ENCODE measurements at places on chromosomes 1 and 21.

DNA sequence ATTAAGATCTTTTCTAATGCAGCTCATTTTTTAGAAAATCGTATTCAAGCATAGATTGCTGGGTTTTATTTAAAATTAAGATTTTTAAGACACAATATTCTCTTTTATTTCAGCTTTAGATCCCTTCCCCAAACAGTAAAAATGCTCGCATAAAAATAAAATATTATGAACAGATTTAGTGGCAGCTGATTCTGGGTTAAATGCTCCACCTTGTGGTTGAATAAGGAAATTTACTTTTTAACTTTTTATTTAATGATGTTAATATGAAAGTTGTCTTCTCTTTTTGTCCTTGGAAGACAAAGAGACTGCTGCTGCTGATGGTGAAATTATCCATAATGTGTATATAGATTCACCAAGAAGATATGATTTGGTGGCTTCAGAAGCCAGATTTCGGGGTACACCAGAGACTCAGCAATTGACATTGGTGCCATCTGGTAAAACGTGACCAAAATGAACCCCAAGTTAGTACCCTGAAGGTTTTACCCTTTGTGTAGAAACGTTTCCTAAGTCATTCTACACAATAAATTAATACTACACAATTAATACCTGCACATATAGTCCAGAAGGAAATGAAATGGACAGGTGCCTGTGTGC, 128.0 kb downstream of the ADAMTS1 start:
- H3K27me3 ChIP-seq: no peaks in the 10 kb centered on the region
- H3K36me3 ChIP-seq: no peaks in the 10 kb centered on the region
- H3K27ac ChIP-seq: no peak overlapping the region

DNA sequence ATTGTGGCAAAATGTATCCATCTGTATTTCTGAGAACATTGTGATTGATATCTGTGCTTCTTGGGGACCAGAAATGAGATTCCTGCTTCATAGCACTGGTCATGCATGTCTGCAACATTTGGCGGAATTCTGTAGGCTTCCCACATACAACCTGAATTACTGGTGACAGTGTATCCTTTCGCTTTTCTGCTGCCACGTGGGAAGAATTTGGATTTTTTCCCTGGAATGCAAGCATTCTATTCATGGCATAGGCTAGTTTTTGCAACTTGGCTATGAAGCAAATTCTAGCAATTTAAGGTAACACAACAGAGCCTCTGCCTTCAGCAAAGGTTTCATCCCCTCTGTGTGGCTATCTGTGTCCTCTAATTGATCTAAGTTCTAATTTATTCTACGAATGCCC, 85.9 kb downstream of the BCAR3 start:
- no peak overlapping the region for H3K4me3 ChIP-seq
- no peak overlapping the region for H3K27ac ChIP-seq
- H3K4me1 ChIP-seq: peaks cover 10% of the 10 kb centered on the region
- no peaks in the 10 kb centered on the region for H3K36me3 ChIP-seq

GRCh38 chr1:226512076-226512728, 36.4 kb upstream of the STUM start:
- no peaks in the 10 kb centered on the region for H3K4me1 ChIP-seq
- no peak overlapping the region for H3K27ac ChIP-seq
- H3K36me3 ChIP-seq: no peaks in the 10 kb centered on the region
- peaks cover 6% of the 10 kb centered on the region for H3K27me3 ChIP-seq
- DNase-seq: no peak

DNA sequence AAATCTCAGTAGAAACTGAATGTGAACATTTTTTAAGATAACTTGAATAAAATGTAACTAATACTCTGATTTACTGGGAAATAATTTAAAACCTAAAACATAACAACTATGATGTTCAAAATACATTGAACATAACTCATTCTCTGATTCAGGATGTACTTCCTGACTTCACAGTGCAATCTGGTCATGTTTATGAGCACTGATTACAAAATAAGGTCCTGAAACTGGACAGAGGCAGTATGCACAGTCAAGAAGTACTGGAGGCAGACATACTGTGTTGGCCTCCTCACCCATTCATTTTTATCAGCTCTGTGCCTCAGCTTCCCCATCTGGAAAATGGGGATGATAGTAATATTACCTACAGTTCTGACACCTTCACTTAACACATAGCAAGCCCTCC, 651.3 kb downstream of the PTPRC start:
- no peak overlapping the region for H3K27ac ChIP-seq
- H3K36me3 ChIP-seq: no peaks in the 10 kb centered on the region
- no peaks in the 10 kb centered on the region for H3K4me1 ChIP-seq
- DNase-seq: peak; percentile 8
- H3K27me3 ChIP-seq: no peaks in the 10 kb centered on the region

GRCh38 chr1:101843160-101843559, 153.6 kb downstream of the OLFM3 start:
- DNase-seq: no peak
- no peak overlapping the region for H3K27ac ChIP-seq
- no peak overlapping the region for H3K4me3 ChIP-seq
- H3K27me3 ChIP-seq: no peaks in the 10 kb centered on the region
- H3K4me1 ChIP-seq: no peaks in the 10 kb centered on the region

DNA sequence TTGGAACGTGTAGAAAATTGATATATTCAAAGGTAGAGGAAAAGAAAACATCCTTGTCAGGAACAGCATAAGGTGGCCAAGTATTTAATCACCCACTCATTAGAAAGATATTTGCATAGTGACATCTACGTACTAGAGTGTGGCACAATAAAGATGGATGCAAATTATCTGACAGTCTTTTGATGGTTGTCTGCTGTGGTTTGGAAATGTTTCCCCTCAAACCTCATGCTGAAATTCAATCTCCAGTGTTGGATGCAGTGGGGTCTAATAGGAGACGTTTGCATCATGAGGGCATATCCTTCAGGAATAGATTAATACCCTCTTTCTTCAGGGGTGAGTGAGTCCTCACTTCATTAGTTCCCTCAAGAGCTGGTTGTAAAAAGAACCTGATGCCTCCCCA, 34.1 kb upstream of the RUNX1 start:
- H3K4me1 ChIP-seq: no peaks in the 10 kb centered on the region
- no peak overlapping the region for H3K4me3 ChIP-seq
- no peak overlapping the region for H3K27ac ChIP-seq

DNA sequence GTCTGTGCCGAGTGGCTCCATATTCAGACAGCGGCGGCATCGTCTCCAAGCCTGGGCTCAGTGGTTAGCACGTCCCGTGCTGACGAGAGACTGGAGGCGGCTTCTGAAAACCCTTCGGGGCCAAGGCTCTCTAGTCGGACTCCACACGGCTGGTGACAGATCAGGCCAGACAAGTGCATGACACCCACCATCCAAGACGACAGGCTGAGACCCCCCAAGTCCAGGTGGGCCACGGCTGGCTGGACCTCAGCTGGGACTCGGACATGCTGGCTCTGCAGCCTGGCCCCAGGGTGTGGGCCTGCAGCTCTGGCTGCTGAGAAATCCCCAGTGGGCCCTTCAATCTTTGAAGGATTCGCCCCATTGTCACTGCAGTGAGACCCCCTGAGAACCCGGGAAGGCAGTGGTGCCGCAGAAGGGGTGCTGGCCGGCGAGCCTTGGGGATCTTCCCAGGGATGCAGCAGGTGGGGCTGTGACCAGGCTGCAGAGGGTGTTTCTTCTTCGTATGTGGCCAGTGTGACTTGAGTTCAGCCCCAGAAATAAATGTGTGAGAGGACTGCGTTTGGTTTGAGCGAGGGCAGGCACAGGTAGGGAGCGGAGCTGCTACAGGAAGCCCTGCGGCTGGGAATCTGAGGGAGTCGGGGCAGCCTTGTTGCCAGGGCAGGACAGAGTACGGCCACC, 15.9 kb upstream of the SLC19A1 start:
- no peak for DNase-seq
- H3K4me1 ChIP-seq: peaks cover 19% of the 10 kb centered on the region
- no peak overlapping the region for H3K4me3 ChIP-seq
- H3K27me3 ChIP-seq: no peaks in the 10 kb centered on the region
- H3K27ac ChIP-seq: no peak overlapping the region

DNA sequence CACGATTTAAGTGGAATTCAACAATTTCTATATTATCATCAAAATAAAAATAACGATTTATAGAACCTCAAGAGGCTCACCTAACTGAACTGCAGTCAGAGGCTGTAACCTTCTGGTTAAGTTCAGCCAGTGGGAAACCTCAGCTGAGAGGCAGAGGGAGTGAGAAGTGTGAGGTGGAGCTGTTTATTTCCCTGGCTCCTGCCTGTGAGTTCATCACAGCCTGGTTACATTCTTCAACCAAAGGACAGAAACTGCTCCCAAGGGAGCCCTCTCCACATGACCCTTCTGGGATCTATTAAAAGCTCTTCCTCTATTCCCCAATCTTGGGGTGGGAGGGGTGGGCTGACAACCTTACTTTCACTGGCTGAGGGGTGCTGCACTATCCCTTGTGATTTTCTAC, 22.2 kb downstream of the DYNLT5 start:
- no peaks in the 10 kb centered on the region for H3K4me1 ChIP-seq
- H3K27me3 ChIP-seq: no peaks in the 10 kb centered on the region
- no peak overlapping the region for H3K4me3 ChIP-seq
- no peak for DNase-seq
- no peaks in the 10 kb centered on the region for H3K36me3 ChIP-seq

DNA sequence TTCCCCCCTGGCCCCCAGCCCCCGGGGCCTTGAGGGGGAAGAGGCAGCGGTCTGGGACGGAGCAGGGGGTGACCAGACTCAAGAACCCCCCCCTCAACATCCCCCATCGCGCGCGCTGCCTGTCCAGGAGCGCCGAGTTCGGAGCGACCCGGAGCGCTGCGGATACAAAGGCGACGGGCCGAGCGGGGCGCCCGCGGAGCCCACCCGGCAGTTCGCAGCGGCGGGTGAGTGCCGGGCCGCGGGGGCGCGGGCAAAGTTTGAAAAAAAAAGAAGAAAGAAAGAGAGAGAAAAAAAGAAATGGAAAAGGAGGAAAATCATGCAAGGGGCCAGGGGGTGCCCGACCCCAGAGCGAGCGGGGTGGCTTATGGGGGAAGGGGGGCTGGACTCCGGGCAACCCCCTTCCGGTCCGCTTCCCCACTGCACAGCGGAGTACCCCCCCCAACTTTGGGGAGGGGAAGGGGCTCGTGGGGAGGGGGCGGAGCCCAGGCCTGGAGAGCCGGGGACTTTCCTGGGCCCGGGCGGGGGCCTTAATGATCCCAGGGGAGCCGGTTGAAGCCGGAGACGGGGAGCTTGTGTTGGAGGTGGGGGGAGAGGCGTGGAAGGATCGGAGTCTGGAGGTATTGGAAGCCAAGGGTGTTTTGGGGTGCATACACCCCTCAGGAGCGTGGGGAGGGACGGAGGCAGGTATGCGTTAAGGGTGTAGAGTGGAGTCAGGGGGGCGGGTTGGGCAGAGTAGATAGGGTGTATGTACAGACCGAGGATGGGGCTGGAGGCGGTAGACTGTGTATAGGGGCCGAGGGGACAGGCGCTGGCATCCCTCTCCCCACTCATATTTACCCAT, 502 bp downstream of the VANGL2 start:
- peaks cover 12% of the 10 kb centered on the region for H3K4me1 ChIP-seq
- H3K27ac ChIP-seq: no peak overlapping the region
- peak; percentile 47 for DNase-seq
- H3K36me3 ChIP-seq: no peaks in the 10 kb centered on the region
- peaks cover 13% of the 10 kb centered on the region for H3K27me3 ChIP-seq

DNA sequence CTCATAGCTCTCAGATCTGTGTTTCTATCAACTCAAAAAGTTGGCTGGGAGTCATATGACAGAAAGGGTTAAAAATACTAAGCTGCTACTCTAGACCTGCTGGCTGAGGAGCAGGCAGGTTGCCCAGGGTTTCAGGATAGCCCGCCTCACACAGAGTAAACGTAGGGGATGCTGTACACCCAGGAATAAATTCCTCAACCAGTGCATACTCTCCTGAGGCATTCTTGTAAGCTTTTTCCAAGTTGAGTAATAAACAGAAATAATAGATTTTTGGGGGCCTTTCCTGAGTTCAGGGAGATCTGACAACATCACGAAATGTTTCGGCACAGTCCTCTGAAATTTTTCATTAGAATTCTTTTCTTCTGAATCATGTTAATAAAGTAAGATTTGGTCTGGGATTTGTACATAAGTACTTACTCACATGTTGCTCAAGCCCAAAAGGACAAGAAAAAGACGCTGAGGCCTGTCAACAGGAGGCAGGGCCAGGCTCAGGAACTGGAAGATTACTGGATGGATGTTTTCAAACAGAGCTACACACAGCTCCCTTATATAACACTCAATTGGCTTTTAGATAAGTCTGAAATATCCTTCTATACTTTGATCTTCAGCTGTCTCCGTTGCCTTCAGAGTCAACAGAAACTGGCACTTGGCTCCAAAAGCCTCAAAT, 41.0 kb downstream of the TGFBR3 start:
- H3K4me3 ChIP-seq: no peak overlapping the region
- H3K27ac ChIP-seq: no peak overlapping the region
- DNase-seq: no peak
- H3K36me3 ChIP-seq: no peaks in the 10 kb centered on the region

DNA sequence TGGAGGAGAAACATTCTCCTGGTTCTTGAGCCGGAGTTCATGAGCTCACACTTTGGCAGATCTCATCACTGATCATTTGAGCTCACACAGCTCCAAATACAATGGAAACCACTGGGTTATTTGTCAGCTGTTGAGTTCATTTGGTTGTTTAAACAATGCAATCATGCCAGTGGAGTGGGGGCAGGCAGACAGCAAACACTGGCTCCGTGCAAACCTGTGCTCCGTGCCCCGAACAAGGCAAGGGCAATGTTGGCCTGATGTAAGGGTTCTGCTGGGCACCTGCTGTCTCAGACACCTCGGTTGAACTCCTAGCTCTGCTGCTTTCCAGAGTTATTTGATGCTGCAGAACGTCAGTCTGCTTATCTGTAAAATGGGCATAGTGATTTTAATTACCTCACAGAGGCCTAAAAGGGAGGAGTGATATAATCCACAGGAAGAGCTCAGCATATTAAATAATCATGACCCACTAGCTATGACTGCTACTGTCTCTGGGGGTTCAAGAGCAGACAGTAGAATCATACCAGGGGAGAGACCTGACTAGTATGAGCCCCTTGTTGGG, 20.0 kb upstream of the CLIC6 start:
- H3K27ac ChIP-seq: no peak overlapping the region
- no peak overlapping the region for H3K4me3 ChIP-seq
- peaks cover 3% of the 10 kb centered on the region for H3K27me3 ChIP-seq
- H3K4me1 ChIP-seq: no peaks in the 10 kb centered on the region
- no peak for DNase-seq
- H3K36me3 ChIP-seq: no peaks in the 10 kb centered on the region

DNA sequence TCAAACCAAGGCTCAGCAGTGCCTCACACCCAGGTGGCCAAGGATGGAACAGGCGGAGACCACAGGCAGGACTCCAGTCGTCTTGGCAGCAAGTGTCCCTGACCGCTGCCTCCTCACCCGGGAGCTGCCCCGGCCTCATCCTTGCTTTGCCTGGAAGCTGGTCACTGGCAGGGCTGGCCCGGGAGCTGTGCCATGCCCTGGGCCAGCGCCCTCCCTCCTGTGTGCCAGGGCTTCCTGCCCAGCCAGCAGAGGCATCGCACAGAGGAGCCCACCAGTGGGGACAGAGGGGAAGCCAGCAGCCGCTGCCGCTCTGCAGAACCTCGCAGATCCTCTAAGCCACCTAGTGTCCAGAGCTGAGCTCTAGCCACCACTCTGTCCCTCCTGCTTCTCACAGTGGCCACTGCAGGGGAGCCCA, 7.8 kb downstream of the CASZ1 start:
- H3K27ac ChIP-seq: no peak overlapping the region
- H3K4me1 ChIP-seq: no peaks in the 10 kb centered on the region
- H3K27me3 ChIP-seq: peaks cover 11% of the 10 kb centered on the region
- no peak overlapping the region for H3K4me3 ChIP-seq

- H3K27me3 ChIP-seq: no peaks in the 10 kb centered on the region
- no peak overlapping the region for H3K4me3 ChIP-seq
- no peak overlapping the region for H3K27ac ChIP-seq
- H3K4me1 ChIP-seq: no peaks in the 10 kb centered on the region
Measured at GRCh38 chr21:16420031-16420724, 690.4 kb downstream of the USP25 start.

Data from B cell (primary cell).